Jurkat, Clone E6-1 (cell line): ENCODE measurements at places on chromosomes 1 and 21.

DNA sequence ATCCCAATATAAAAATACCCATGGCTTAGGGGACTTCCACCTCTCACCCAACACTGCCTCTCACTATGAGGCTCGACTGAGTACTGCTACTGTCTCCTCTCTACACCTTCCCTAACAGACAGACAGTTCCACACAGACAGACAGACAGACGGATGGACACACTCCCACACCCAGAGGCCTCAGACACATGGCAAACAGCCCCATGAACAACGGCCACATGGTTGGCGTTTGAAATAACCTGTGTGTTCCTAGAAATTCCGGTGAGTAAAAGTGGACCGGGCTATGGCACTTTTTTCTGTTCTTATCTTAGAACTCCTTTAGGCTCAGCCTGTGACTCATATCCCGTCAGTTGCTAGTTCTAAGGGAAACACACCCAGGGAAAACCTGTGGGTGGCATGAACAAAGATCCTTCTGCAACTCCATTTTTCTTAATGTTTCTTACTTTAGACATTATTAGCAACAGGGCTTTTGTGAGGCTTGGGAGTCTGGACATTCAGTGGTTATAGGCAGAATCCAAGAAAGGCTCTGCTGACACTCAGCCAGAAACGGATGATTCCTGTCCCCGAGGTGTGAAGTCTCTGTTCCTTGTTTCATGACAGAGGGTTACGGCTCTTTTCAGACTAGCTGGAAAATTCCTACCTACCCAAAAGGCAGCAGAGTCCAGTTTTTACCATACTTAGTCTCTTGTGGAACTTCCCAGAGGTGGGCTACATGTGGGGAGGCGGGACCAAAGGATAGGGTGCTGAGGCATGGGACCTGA, 90.5 kb upstream of the TLR5 start:
- DNase-seq = no peak

- DNase-seq = no peak
These were observed 23.0 kb downstream of the MTARC1 start for GRCh38 chr1:220809704-220810103.

DNA sequence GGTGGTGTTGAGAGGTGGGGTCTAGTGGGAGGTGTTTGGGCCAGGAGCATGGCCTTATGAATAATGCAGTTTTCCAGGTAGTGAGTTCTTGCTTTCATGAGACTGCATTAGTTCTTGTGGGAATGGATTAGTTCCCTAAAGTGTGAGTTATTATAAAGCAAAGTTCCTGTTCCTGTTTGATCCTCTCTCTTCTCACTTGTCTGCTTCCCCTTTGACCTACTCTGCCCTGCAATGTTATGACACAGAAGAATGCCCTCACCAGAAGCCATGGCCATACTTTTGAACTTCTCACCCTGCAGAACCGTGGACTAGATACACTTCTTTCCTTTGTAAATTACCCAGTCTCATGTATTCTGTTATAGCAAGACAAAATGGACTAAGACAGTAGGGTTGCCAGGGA, 53.6 kb downstream of the MAP3K7CL start:
- no peak for DNase-seq

DNA sequence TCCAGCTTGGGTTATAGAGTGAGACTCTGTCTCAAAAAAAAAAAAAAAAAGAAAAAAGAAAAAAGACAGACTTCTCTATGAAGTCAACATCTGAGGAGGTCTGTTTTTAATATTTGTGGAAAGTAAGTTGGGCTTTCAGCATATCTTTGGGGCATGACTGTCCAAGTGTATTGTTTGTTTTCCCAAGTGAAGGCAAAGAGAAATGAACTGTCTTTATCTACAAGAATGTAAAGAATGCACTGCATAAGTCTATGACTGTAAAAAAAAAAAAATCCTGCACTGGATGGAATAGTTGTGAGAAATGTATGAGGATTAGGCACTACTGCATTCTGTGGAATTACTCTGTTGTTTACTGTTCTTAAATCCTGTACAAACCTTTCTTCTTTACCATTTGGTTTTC, 45.6 kb upstream of the TMEM61 start:
- DNase-seq = no peak

GRCh38 chr1:208782186-208782585, 538.0 kb upstream of the PLXNA2 start:
- no peak for DNase-seq

DNA sequence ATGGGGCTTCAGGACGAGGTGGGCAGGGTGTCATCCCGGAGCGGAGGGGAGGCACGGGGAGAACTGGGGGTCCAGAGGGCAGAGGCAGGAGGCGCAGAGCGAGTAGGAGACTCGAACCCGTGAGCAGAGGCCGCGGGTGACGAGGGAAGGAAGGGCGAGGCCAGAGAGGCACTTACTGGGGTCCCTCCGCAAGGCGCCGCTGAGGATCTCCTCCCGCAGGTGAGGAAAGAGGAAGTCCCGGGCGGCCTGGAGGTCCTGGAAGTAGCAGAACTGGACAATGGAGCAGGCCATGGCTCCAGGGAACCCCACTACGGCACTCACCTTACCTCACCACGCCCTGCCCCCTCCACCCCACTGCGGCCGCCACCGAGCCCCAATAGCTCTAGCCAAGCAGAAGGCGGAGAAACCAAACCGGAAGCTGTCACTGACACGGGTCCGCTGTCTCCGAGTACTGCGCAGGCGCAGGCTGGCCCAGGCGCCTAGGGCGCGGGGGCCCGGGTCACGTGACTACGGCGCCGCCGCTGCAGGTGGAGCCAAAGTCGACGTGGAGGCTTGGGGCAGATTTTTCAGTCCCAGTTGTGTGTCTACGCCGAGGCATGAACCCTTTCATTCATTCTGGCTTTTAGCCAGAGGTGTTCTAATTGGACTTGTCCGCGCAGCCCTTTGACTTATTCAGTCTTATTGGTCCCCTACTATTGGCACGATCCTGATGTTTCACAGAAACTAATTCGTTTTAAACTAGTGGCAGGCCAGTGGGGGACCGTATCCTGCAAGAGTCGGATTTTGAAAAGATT, at the start of gene RAB3GAP2:
Gene RAB3GAP2 (minus strand): TSS at position 407 of the 794 bp plus-strand sequence. CDS start 116 bp downstream, at position 291.
- peak; percentile 90 for DNase-seq

- DNase-seq = no peak
These were observed 16.7 kb downstream of the SOAT1 start for GRCh38 chr1:179310291-179310690.

DNA sequence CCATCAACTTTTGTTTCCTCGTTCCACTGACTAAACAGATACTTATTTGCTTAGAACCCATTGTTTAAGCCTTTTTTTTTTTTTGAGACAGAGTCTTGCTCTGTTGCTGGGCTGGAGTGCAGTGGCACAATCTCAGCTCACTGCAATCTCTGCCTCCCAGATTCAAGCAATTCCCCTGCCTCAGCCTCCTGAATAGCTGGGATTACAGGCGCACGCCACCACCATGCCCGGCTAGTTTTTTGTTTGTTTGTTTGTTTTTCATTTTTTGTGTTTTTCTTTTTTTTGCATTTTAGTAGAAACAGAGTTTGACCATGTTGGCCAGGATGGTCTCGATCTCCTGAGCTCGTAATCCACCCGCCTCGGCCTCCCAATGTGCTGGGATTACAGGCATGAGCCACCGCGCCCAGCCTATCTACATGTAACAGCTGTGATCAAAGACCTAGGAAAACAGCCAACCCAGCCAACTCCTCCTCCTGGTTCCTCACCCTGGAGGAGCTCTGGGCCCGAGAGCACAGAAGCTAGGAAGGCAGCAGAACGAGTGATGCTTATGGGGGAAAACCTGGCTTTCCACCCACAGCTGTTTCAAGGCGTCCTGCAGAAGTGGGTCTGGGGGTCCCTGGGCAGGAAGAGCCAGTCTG, 32.9 kb downstream of the KCNN3 start:
- no peak for DNase-seq

DNA sequence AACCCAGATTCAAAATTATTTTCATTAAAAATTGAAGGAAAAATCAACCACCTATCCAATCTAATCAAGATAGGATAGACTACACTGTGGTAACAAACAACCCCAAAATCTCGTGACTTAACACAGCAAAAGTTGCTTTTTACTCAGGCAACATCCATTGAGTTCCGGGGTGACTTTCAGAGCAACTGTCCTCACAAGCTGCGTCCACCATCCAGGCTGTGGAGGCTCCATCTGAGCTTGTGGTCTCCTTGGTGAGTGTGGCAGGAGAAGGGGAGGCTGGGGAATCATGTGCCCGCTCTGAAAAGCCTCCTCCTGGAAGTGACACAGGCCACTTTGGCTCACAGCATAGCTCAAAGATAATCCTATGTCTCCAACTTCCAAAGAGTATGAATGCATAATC, 52.4 kb downstream of the CD2 start:
- DNase-seq = no peak

- DNase-seq = no peak
These were observed 70.7 kb downstream of the PGM1 start for GRCh38 chr1:63663873-63664272.

- DNase-seq = no peak
These were observed 15.2 kb upstream of the CLSTN1 start for GRCh38 chr1:9838946-9839345.

- DNase-seq = no peak
These were observed 1.6 kb downstream of the PCAT6 start for GRCh38 chr1:202812176-202813026.

GRCh38 chr1:108327534-108328466, 83.9 kb upstream of the NBPF4 start:
- DNase-seq = peak; percentile 11

DNA sequence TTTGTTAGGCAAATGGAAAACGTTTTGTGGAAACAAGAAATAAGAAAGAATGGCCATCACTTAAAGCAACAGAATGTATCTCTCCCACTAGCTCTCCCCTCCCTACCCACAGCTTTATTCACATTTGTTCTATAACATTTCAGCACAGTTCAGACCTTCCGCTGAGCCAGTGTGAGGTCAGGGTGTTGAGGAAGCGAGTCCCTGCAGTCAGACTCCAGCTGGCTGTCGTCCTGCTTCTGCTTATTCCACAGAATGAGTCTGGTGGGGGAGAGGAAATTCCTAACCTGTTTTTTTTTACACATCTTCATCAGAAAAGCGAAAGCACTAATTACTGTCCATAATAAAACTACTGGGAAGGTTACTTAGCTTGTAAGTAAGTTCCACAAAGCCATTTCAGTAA, 39.0 kb downstream of the MRPL39 start:
- no peak for DNase-seq

DNA sequence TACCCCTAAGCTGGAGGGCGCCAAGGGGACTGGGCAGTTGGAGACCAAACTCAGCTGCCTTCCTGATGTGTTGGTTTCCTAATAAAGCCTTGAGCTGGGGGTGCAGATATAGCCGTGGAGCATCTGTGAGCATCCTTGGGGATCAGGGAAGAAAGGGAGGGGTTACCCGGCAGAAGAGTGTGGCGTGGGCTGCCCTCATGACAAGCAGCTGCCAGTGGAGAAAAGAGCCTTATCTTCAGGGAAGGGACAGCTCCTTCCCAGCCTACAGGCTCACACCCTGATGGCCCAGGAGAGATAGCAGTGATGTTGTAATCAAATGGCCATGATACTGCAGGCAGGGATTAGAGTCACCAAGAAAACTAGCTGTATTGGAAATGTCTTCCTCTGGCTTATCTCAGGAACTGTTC, 10.8 kb upstream of the NFASC start:
- no peak for DNase-seq

DNA sequence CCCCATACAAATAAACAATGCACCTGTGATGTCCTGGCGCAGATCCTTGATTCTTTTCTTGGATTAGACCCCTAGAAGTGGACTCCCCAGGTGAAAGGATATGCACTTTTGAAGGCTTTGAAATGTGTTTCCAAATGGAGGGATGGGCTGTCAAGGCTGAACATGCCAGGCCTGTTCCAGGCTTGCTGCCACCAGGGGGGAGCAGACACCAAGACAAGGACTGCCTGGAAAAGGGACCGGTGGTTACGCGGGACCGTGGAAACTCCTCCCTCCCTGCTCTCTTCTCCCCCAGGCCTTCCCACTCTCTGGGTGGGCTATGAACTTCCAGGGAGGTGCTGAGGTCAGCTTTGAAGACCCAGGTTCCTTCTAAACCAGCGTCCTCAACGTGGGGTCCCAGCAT, 12.7 kb downstream of the C1QB start:
- DNase-seq = no peak

DNA sequence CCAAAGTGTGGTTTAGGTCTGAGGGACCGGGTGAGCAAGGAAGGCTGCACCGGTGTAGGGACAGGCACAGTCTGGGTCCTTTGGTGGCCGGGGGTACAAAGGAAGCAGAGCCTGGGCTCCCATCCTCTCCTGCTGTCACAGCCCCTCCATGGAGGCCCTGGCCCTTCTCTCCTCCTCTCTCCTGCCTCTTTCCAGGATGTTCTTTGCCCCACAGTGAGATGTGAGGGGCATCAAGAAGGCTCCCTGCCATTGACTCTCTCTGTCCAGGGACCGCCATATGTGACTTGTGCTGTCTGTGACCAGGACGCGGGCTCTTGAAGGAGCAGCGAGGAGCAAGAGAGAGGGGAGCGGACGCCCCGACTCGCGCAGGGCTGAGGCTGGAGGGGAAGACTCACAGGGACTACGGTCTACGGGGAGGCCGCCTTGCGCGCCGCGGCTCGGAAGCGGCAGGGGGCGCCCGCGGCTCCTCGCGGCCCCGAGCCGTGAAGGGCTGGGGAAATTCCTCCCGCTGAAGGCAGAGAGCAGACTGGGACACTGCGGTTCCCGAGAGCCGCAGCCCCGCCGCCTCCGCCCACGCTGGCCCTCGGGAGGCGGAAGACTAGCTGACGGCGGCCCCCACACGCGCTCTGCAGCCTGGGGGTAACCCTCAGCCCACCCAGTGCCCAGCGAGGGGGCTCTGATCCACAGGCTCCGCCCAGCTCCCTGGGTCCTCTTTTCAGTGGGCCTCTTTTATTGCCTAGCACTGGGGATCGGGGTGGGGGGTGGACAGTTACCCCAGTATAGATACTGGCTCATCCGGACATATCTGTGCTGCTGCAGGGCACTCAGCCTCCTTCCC, 40.8 kb downstream of the MAB21L3 start:
- peak; percentile 65 for DNase-seq
